ENCODE measurements at places on chromosomes 7 and 10. TPM values are rescaled to one million over a fixed set of nuclear protein-coding genes. Genes with fewer than 3 reads are reported as not detected.

- no peak for DNase-seq
These were observed 224.5 kb downstream of the ZMYND11 start for GRCh38 chr10:359762-360161.

DNA sequence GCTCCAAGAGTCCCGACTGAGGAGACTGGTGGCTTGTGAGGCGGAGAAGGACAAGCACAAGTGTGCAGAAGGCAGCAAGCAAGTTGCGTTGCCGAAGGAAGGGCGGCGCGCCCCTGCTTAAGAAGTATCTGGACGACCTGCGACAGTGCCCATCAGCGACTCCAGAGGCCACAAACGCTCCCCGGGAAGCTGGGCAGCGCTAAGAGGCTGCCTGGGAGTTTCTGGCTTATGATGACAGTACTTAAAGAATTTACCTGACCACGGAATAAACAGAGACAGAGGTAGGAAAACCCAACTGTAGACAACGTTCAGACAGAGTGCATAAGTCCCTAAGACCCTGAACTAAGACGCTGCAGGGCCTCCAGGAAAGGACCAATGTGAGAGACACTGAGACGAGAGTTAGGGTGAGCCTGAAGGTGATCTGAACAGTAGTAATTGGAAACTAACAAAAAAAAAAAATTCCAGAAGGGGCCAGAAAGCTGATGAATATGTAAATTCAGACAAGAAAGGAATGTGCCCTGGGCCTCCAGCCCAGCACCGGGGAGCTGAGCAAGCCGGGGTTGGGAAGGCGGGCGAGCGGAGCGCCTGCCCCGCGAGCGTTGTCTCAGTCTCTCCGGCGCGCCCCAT lies 1.0 kb downstream of the OSBPL3 start:
- no peak for DNase-seq

DNA sequence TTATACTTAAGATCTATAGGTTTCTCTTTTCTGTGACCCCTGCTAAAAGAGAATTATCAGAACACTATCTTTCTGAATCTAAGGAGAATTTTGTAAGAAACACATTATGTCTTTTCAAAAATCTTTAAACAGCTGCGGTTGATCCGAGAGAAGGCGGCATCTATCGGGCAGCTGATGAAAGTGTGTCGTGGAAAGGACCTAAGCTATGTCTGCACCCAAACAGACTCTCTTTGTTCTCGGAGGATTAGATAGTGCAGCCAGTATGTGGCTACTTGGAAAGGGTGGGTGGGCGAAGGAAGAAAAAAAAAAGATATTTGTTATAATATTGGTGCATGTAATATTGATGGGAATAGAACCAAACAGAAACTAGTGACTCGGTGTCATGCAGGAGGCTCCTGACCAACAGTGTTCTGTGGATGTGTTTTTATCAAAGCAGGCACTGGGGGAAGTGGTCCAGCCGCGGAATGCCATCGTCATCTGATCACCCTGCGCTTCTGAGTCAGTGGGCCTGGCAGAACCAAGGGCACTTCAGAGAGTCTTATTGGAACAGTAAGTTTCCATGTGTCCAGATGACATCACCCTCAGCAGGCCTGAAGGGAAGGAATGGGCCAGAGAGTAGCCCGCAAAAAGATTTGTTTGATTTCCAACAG lies 509.7 kb upstream of the AKR1E2 start:
- no peak for DNase-seq

- no peak for DNase-seq
These were observed 67.5 kb upstream of the COMTD1 start for GRCh38 chr10:75303045-75303777.

- DNase-seq = no peak
These were observed 52.7 kb upstream of the HERPUD2 start for GRCh38 chr7:35747611-35748010.

GRCh38 chr10:78470267-78471103 lies 436.8 kb downstream of the RPS24 start:
- no peak for DNase-seq

DNA sequence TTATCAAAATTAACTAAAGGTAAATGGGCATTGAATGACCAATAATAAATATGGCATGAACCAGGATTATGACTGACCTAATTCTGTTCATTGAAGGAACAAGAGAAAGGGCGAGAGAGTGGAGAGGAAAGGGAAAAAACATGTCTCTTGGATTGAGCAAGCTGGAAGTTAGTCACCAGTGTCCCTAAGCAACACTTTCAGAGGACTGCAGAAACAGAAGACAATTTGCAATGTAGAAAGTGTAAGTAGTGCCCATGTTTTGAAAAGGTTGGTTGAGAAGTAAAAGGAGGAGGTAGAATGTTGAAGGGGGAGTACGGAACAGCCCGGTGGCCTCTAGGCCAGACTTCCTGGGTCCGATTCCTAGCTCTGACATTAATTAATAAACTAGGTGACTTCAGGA lies 94.6 kb downstream of the FAS start:
- peak; percentile 22 for DNase-seq

DNA sequence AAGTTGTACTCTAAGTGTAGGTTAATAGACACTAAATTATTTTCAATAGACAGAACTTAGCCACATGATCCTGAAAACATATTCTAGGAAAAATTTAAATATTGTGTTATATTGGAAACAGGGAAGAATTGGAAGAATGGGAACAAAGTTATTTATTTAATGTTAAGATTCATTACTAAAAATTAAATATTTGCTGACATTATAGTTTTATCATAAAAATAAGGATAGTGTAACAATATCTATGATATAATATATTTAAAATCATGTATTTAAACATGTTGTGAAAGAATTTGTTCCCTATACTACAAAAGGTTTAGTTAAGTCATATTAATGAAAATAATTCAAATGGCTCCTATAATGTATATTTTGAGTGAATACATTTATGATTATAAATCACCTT lies 120.1 kb upstream of the TEX47 start:
- DNase-seq = no peak

DNA sequence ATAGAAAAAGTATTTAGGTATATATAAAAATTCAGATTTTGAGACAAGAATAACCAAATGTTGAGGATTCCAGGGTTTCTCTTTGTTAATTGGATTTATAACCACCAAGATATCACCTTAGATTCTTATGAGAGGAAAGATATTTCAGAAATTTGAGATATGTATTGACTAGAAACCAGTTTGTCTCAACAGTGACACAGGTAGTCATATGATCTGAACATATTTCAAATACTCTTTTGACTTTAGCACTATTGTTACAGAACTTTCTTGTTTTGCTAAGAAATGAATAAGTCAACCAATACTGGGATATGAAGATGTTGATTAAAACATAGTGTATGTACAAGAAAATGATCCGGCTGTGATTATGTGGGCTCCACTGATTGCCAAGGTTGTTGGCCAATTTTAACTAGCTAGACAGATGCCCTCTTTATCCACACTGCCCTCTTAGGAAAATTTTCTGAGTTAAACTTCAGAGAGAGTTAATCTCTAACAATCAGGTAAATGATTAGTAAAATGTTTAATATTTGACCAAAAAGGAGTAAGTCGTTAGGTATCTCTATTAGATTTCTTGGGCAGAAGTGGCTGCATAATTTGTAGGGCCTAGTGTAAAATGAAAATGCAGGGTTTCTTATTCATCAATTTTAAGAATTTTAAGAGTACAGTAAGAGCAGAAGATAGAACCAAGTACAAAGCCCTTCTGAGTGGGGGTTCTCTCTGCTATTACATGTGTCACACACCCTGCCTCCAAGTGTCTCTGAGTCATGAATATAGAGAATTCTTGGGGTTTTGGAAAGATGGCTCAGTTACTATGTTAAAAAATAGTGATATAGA lies 376.0 kb downstream of the TFEC start:
- DNase-seq = no peak

DNA sequence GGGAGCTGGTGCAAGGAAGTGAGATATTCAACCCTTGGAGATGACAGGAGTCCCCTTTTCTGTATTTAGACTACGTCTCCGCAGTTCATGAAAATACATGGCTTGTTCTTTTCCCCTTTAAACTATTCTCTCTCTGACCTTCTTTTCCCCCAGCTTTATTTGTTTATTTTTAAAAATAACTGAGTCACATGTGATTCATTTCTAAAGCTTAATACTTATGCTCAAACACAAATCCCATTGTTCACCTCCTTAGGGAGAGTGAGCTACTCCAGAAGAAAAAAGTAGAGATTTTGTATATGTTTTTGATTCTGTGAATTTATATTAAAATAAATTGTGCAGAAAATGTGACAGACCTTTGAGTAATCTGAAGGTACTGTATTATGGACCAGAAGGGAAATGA lies 35.9 kb upstream of the FZD1 start:
- no peak for DNase-seq

DNA sequence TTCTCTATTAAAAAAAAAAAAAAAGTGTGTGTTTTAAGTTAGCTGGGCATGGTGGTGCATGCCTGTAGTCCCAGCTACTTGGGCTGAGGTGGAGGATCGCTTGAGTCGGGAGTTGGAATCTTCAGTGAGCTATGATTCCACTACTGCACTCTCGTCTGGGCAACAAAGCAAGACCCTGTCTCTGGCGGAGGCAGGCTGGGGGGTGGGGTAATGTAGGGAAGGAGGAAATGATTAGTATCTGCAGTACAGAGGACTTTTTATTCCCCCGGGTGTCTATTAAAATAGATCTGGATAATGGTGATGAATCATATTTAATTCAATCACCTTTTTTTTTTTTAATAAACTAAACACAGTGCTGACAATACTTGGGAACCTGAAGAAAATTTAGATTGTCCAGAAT lies 6.5 kb downstream of the CBX3 start:
- no peak for DNase-seq

DNA sequence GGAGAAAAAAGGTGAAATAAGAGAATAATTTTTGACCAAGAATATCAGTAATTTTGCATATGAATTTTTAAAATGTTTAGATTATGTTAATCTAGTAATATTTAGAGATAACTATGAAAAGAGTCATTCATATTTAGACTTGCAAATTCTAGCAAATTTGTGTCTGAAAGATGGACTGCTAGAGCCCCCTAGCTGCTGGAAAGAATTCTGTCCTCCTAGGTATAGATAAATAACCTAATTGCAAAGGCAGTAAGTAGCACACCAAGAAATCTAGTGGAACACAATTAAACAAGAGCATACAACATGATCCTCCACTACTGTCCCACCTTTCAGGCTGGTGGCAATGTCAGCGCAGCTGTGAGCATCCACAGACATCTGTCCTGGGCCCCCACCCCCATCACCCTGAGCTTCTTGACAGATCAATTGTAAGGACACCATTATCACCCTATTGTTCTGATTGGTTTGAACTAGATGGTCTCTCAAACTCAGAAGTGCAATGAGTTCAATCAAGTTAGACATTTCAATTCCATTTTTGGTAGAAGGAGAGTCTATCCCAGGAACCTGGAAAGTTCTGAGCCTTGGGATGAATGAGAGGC lies 15.0 kb upstream of the GFRA1 start:
- DNase-seq = peak; percentile 81

DNA sequence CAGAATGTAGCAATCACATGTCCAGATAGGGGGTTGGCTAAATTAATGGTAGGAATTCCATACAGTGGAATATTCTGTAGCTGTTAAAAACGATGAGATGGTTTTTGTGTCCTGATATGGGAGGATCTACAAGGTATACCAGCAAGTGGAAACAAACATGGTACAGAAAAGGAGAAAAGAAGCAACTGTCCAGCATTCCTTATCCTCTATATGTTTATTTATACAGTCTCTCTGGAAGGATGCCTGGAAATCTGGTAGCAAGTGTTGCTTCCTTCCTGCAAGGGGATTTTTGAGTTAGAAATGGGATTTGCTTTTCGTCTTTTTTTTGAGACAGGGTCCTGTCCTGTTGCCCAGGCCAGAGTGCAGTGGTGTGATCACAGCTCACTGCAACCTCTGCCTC lies 19.3 kb downstream of the IL15RA start:
- peak; percentile 69 for DNase-seq

- no peak for DNase-seq
These were observed 26.8 kb upstream of the HDAC9 start for GRCh38 chr7:18468795-18469194.

DNA sequence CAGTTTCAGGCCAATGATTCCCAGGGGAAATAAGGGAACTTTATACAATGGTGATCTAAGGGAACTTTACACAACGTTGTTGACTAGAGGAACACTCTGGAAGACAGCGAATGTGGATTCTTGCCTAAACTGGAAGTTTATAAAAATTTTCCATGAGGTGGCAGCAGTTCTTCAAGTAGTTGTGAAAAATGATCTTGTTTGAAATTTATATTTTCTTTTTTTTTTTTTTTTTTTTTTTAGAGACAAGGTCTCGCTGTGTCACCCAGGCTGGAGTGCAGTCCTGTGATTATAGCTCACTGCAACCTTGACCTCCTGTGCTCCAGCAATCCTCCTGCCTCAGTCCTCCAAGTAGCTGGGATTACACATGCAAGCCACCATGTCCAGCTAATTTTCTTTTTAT lies 32.1 kb upstream of the GTF2I start:
- peak; percentile 19 for DNase-seq

FAM171A1 gene
- total RNA-seq = 27.2 TPM

SEMA3C gene
- total RNA-seq = 6.1 TPM

ADAM12 gene
- 0.65 TPM for total RNA-seq

BHLHA15 gene
- total RNA-seq = 0.44 TPM

ADRA2A gene
- under 0.01 TPM for total RNA-seq

ZNF503 gene
- 0.87 TPM for total RNA-seq

CNTNAP2 gene
- total RNA-seq = not detected

AGAP5 gene
- total RNA-seq = 1.8 TPM

Data from lung microvascular endothelial cell (primary cell).